ENCODE measurements at places on chromosomes 1 and 21.

GRCh38 chr1:167369175-167369574 lies 148.5 kb downstream of the POU2F1 start:
- DNase-seq = no peak

DNA sequence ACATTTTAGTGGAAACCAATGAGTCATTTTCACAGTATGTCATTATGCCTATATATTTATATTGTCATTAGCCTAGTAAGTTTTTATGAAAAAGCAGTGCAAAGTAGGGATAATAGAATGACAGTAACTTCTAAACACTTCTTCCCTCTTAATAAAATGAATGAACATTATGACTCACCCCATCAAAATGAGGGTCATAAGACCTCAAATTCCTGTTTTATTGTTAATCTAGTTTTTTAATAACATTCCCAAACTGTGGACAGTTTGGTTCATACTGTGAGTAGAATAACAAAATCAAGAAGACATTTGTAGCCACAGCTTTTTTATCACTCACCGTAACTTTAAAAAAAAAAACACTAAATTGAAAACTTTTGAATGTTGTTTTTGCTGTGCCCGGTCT lies 160.5 kb downstream of the LRRC40 start:
- DNase-seq = no peak

- DNase-seq = no peak
These were observed 6.1 kb upstream of the IGFN1 start for GRCh38 chr1:201184307-201185122.

DNA sequence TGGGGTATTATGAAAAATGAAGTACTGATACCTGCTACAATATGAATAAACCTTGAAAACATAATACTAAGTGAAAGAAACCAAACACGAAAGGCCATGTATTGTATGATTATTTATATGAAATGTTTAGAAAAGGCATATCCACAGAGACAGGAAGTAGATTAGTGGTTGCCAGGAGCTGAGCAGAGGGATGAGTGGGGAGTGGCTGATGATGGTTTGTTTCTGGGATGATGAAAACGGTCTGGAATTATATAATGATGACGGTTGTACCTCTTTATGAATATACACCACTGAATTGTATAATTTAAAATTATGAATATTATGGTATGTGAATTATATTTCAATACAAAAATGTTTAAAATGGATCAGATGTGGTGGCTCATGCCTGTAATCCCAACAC lies 63.8 kb upstream of the MPC2 start:
- no peak for DNase-seq

GRCh38 chr1:199859491-199859933 lies 168.0 kb upstream of the NR5A2 start:
- DNase-seq = no peak

DNA sequence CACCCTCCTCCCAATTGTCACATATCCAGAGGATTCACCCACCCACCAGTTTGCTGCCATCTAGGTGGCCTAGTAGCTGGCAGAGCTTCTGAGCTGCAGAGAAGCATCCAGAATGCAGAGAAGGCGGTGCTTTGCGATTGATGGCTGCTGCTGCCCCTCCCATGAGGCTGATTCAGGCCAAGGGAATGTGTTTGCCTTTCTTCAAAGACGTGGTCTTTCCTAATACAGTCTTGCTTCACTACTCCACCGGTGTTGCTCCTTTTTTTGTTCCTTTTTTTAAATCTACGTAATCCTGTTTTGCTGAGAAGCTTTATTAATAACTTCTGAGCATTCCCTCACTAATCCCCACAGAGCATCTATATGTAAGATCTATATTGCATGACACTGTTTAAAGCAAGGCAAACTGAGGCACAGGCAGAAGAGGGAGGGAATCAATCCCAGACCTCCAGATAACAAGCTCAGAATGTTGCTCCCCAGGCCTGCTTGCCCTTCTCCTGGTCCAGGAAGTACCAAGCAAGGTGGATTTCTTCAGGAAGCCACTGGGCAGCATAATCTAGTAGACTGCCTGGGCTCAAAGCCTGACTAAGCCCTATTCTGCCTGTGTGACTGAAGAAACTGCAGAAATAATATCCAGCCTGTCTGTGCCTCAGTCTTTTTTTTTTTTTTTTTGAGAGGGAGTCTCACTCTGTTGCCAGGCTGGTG lies 275.5 kb upstream of the FMN2 start:
- DNase-seq = no peak

GRCh38 chr1:91851130-91852010 lies 34.6 kb downstream of the TGFBR3 start:
- DNase-seq = no peak

- DNase-seq = no peak
These were observed 153.4 kb downstream of the DHRS3 start for GRCh38 chr1:12464598-12465056.

- no peak for DNase-seq
These were observed 12.5 kb downstream of the SLC9A1 start for GRCh38 chr1:27142464-27142863.

GRCh38 chr1:31763671-31764311 lies 349 bp downstream of the ADGRB2 start:
- DNase-seq = no peak

DNA sequence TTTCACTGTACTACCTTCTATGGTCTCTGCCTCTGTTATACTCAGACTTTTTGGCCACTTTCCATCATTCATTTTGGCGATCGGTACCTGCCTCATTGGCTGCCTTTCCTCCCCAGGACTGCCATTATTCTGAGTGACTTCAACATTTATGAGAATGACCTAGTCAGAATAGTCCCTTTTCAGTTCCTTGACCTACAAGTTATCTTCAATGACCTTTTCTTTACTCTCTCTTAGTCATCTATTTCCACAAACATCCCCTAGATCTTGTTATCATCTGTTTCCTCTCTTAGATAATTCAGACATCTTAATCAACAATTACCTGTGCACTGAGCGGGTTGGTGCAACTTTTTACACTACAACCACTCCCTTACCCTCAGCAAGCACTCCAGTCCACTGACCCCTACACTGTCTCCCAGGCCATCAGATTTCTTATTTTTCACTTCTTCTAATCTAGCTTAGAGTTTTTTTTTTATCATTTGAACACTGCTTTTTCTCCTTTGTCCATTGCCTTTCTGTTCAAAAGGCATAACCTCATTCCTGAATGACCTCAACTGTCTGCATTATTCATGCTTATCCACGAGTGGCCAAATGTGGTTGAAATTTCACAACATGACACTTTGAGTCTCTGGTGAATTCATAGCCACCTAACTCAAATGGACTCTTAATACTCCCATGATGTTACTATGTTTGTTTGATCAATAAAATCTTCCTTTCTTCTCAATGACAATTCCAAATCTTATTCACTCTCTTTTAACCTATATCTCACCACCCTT lies 112.7 kb downstream of the HMCN1 start:
- no peak for DNase-seq

DNA sequence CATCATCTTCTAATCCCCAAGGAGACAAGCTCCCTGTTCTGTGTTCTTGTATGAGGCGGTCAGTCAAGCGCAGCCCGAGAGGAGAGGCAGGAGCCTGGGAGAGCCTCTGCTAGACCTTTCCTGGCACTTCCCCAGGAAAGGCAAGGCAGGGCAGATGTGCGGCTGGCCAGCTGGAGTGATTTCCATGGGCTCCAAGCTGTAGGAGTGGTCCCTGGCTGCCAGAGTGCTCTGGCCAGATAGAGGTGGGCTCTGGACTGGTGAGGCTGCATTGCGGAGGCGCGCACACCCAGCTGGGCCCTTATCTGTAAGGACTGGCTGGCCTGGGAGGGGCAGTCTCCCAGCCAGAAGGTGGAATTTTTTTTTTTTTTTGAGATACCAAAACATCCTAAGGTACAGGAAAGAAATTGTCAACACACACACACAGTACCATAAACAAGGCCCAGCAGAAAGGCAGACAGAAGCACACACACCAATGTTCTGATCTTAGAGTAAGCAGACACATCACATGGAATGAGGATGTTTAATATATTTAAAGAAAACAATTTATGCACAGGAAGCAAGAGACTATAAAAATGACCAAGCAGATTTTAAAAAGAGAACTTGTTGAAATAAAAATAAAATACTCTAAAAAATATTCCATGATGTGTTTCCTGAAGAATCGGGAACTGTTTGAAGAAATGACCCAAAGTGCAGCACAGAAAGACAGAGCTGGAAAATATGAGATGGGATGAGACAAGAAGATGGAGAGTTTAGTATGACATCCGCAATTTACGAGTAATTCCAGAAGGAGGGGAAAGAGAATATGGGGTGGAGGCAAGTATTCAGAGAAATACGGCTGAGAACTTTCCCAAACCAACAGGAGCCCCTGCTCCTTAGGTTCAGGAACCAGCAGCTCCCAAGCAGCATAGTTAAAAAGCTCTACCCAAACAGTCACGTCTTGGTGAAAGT lies 13.4 kb downstream of the IBA57 start:
- no peak for DNase-seq

DNA sequence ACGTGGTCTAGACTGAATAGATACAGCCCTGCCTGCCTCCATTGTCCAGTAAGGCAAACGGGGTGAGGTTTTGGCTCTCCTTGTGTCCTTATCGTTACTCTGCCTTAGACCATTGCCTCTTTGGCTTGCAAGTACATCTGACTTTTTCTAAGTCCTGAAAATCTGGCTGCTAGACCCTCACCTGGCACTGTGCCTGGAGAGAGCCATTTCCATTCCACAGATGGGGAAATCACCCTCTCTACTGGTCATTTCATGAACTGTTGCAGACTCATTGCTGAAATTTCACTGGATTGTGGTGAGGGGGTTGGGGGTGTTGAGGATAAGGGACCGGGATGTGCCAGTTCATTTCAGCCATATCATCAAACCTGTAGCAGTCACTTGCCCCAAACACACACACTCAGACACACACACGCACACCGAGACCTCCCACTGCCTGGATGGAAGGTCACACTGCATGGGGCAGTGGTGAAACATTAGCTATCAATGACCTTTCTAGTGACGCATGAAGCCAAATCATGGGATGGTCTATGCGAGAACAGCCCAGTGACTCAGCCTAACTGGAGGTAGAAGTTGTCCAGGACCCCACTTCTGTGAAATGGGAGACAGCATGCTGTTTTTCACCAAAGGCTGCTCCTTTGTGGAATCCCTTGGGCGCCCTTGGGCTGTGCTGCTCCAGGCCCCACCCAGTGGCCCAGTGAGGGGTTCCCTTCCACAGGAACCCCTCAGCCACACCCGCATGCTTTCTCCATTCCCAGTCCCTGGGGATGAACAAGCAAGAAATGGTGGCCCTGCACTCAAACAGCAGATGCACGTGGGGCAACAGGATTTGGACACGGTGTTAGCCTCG lies 34.9 kb upstream of the VASH2 start:
- DNase-seq = no peak

- no peak for DNase-seq
These were observed at the start of gene LAMC2 for GRCh38 chr1:183185941-183186490. LAMC2 (plus strand) TSS chr1:183186264; CDS start chr1:183186353, 89 bp downstream.
